ENCODE measurements at places on chromosomes 2 and 18. TPM values are rescaled to one million over a fixed set of nuclear protein-coding genes. Genes with fewer than 3 reads are reported as not detected.

Gene ANKRD23
- 1.8 TPM for total RNA-seq

Gene CFAP53
- 0.36 TPM for total RNA-seq

Gene SPDYA
- total RNA-seq: 0.59 TPM

Gene PLGLB2
- total RNA-seq: 3.2 TPM

Gene SYT4
- not detected for total RNA-seq

Gene ATOH8
- 18.6 TPM for total RNA-seq

Gene SOS1
- 28.6 TPM for total RNA-seq

Gene HAAO
- 0.72 TPM for total RNA-seq

Gene RNF181
- 146 TPM for total RNA-seq

Gene TMEM247
- total RNA-seq: not detected

Gene RASGRP3
- total RNA-seq: 0.72 TPM

Gene DYNAP
- not detected for total RNA-seq

Gene FASTKD2
- 39.2 TPM for total RNA-seq

Gene MC4R
- total RNA-seq: not detected

Gene PPM1B
- total RNA-seq: 31.5 TPM

Gene TEX44
- total RNA-seq: not detected

Measured in osteoblast (primary cell).